Fibroblast of the aortic adventitia (primary cell): ENCODE measurements at places on chromosomes 1 and 21. TPM values are rescaled to one million over a fixed set of nuclear protein-coding genes. Genes with fewer than 3 reads are reported as not detected.

The CHTOP gene
- total RNA-seq: 26.8 and 44.6 TPM in 2 replicates

GRCh38 chr21:21385404-21385803 is 387.2 kb downstream of the NCAM2 start:
- DNase-seq: peak; percentile 1

- DNase-seq: no peak
Measured at GRCh38 chr1:156221986-156222692, 9.3 kb downstream of the PMF1 start.

DNA sequence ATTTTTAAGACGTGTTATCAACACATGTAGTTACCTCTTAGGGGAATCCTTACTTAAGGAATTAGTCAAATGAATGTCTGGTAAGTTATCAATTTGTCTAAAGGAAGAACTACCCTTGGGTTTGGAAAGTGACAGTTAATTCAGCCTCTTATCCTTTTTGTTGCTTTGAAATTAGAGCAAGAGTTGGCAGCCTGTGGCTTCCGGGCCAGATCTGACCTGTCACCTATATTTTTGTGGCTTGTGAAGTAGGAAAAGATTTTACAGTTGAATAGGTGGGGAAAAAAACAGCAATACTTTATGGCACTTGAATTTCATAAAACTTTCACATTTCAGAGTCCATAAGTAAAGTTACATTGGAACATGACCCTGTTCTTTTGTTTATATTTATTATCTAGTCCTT is 5.5 kb downstream of the MRPS6 start:
- no peak for DNase-seq

DNA sequence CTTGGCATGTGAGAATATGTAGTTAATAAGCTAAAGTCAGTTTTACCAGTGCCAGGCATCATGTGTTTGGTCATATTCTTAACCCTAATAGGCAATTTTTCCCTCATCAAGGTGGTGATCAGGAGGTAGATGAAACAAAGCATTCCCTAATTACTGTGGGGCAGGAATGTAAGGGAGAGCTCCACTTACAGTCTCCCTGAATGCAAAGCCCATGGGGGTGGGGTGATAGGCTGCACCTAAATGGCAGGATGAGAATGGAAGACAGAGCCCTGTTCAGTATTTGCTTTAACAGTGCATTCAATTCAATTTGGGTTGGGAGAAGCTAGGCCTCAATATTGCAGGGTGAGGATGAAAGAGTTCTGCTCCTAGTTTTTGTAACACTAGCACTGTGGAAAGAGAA is 23.4 kb downstream of the ZNF678 start:
- DNase-seq: no peak
